ENCODE measurements at places on chromosomes 7 and 10. TPM values are rescaled to one million over a fixed set of nuclear protein-coding genes. Genes with fewer than 3 reads are reported as not detected.

DNA sequence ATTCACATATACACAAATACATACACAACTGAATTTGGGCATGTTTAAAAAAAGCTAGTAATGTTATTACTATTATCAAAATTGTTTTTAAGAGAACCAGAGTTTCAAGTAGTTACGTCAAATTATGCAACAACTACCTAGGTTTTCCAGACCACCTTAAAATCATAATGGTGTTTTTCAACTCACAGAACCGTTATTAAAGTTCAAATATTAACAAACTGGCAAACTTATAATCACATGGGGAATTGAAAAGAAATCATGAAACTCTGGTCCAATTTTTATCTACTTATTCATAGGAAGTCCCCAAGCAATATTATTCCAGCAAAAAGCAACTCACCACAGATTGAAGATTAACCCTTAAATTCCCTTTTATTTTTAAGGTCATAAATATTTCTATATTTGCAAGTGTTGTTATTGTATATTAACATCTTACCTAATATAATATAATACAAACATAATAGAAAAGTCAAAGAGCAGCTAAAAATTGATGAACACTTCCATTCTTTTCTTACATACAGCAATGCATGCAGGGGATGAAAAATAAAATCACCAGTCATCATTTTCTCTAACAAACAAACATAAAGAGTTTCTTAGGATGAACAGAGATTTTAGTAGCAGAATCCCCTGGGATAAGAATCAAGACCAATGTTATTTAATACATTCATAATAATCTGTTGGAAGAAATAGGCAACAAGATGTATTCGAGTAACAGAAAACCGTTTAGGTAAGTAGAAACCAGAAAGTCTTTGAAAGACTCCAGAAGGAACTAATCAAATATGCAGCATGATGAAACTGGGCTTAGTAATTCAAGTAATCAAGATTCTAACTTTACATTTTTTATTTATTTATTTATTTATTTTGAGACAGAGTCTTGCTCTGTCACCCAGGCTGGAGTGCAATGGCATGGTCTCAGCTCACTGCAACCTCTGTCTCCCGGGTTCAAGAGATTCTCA lies 391.1 kb downstream of the PARD3 start:
- DNase-seq = no peak

GRCh38 chr7:117619681-117620080 lies 139.9 kb downstream of the CFTR start:
- no peak for DNase-seq

Gene WEE2
- total RNA-seq = not detected

- DNase-seq = no peak
These were observed 2.2 kb downstream of the GTF2IRD1 start for GRCh38 chr7:74455928-74456327.

- no peak for DNase-seq
These were observed 19.6 kb downstream of the NUDT1 start for GRCh38 chr7:2261611-2262010.

- DNase-seq = no peak
These were observed 20.0 kb downstream of the ZMIZ1 start for GRCh38 chr10:79088613-79089355.

Gene CREB5
- 0.53 TPM for total RNA-seq

GRCh38 chr7:113799896-113800295 lies 118.9 kb downstream of the PPP1R3A start:
- no peak for DNase-seq

DNA sequence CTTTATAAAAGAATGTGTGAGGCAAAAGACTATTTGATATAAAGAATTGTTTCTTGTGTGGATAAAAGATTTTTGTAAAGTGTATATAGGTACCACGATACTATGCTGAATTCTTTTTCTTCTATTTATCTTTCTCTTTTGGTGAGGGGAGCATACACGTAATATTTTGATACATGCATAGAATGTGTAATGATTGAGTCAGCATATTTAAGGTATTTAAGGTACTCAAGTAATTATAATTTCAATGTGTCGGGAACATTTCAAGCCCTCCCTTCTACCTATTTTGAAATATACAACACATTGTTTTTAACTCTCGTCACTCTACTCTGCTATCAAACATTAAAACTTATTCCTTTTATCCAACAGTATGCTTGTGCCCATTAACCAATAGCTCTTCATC lies 1221.6 kb upstream of the PHF14 start:
- DNase-seq = no peak

- DNase-seq = no peak
These were observed 69.1 kb downstream of the MEST start for GRCh38 chr7:130560972-130561371.

DNA sequence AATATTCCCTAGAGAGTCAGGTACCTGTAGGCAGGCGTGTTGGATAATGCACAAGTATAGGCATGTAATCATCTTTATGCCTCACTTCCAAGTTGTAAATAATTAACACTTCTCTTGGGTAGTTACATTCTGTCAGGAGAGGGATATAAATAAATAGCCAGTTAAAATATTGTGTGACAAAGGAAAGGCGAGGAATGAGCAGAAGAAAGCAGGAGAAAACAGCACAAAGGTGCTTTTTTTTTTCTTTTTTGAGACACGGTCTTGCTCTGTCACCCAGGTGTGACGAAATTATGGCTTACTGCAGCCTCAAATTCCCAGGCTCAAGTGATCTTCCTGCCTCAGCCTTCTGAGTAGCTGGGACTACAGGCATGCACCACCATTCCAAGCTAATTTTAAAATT lies 99.2 kb upstream of the LYZL2 start:
- no peak for DNase-seq

Gene GBX1
- not detected for total RNA-seq

GRCh38 chr7:73520673-73521635 lies 1.1 kb downstream of the BAZ1B start:
- DNase-seq = no peak

Gene LIPK
- total RNA-seq = not detected

- DNase-seq = no peak
These were observed 3.7 kb upstream of the NANOS1 start for GRCh38 chr10:119025776-119026175.

- DNase-seq = no peak
These were observed 62.2 kb downstream of the LANCL2 start for GRCh38 chr7:55427342-55427741.

Gene STK17A
- 15.6 TPM for total RNA-seq

Gene TMEM213
- not detected for total RNA-seq

Gene NME8
- 1.9 TPM for total RNA-seq

DNA sequence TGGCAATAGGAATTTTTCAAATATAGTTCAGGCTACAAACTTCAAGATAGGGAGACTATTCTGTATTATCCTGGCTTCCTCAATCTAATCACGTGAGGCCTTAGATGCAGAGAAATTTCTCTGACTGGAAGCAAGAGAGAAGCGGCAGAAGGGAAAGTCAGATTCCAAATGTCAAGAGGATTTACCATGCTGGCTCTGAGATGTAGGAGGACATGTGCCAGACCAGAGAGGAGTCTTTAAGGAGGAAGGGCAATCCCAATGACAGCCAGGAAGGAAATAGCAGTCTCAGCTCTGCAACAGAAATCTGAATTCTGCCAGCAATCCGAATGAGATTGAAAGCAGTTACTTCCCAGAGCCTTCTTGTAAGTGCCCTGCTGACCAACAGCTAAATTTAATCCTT lies 57.4 kb downstream of the NUTM2E start:
- no peak for DNase-seq

GRCh38 chr7:140082770-140083169 lies 20.0 kb upstream of the PARP12 start:
- DNase-seq = no peak

DNA sequence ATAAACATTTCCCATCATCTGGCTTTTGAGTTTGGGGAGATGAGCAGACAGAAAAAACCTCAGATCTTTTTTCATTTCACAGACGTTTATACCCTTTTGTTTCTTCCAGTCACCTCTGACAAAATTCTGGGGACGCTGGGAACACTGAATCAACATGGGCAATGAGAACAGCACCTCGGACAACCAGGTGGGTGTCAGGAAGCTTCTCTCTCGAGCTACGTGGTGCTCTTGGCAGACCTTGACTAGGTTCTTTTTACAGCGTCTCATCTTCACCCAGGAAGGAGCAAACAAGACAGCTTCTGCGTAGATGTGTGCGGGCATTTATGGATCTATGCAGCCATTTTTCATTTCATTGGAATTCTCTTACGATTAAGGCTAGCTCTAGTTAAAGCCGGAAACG lies 32.9 kb downstream of the TACC2 start:
- DNase-seq = no peak

DNA sequence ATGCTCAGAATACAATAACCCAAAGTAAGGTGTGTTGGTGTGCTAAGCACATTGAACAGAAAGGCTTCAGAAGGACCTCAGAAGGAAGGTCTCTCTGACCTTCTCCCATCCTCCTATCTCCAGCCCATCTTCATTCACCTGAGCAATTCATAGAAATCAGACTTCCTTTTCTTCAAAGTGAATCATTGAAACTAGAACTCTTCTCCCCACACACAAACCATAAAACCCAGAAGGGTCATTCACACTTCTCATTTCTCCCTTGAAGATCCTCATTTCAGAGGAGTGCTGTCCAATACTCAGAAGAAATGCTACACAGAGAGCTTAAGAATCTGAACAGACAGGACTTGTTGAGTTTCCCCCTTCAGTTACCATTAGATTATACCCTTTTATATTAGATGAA lies 89.5 kb downstream of the VWDE start:
- DNase-seq = no peak

- DNase-seq = no peak
These were observed 111.0 kb downstream of the SMURF1 start for GRCh38 chr7:99032928-99033327.

DNA sequence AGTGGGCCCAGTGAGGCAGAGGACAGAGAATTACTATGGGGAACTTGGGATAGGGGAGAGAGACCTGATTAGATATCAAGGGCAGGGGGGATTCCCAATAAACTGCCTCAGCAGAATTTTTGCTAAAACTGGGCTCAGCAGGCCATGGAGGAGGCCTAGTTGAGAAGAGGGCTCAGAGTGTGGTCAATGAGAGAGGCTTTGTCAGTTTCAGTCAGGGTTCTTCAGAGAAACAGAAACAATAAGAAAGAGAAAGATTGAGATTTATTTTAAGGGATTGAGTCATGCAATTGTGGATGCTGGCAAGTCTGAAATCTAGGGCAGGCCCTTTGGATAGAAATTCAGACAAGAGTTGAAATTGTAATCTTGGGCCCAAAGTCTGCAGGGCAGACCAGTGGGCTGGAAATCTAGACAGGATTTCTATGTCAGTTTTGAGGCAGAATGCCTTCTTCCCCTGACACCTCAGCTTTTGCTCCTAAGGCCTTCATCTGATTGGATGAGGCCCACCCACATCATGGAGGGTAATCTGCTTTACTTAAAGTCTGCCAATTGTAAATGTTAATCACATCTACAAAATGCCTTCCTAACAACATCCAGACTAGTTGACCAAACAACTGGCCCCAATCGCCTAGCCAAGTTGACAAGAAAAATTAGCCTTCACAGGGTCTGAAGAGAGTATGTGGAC lies 33.5 kb upstream of the CCSER2 start:
- DNase-seq = no peak

DNA sequence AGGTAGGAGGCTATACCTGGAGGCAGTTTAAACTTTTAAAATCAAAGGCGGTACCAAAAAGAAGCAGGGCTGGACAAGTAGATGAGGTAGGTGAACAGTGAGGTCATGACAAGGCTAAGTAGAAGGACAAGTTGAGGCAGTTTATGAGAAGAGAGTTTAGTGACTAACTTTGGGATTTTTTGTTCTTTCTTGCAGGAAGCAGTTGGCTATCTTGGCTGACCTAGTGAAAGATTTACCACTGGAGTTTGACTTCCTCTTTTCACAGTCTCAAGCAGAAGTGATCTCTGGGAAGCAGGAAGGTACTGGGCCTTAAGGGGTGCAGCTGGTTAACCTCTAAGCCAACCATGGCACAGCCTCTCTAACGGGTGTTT lies 26.3 kb downstream of the ENTPD7 start:
- no peak for DNase-seq

Gene RBM20
- total RNA-seq = 6.2 TPM

Gene OPALIN
- total RNA-seq = not detected

Gene SLC13A1
- not detected for total RNA-seq

DNA sequence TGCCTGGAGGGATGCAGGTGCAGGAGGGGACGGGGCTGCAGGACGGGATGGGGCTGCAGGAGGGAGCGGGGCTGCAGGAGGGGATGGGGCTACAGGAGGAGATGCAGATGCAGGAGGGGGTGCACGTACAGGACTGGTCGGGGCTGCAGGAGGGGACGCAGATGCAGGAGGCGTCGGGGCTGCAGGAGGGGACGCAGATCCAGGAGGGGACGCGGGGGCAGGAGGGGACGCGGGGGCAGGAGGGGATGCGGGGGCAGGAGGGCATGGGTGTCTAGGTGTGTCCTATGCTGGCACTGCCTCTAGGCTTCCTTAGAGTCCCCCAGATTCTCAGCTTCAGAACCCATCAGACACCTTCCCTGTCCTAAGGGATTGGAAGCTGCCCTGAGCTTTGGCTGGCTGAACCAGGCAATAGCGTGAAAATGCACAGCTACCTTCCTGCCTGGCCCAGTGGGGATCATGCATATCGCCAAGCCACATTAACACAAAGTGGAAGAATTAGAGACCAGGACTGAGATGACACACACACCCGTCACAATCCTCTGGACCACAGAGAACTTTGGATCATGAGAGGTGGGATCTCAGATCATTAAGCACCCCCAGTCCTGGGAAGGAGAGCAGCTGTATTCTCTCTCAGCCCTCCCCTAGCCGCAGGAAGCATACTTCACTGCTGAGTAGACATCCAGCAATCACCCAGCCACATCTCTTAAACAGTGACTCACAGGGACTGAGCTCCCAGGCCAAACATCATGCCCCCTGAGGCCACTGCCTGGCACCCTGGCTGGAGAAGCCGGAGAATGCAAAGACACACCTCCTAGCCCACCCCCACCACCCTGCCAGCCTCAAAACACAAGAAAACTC lies 67.3 kb downstream of the VWA2 start:
- peak; percentile 78 for DNase-seq

DNA sequence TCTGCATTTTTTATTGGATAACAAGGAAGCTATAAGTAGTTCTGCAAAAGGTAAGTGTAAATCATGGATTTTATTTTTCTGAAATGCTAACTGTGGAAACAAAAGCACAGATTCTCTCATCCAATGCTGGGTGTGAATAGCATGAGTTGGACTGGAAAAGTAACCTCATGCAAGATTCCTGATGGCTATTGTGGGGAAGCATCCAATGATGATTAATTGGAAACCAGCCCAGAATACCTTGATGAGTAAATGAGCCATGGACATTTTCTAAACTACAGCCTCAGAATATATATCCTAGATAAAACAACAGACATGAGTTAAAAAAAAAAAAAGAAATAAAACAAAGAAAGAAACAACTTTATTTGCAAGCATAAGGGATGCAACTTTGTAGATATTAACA lies 934.6 kb downstream of the CCSER2 start:
- no peak for DNase-seq

GRCh38 chr7:18457832-18458231 lies 37.7 kb upstream of the HDAC9 start:
- no peak for DNase-seq

GRCh38 chr7:14931511-14932215 lies 29.1 kb upstream of the DGKB start:
- DNase-seq = no peak

DNA sequence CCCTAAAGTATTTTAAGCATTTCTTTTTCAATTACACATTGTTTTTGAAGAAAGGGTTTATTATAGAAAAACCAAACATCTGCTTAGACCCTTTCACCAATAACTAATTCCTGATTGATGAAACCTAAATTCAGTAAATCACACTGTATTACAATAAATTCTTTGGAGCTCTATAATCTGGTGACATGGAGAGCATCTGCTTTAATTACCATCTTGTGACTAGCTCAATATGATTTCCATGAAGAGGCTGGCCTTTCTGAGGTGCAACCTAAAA lies 9.7 kb downstream of the HYCC1 start:
- DNase-seq = no peak
